ENCODE measurements at places on chromosomes 2 and 18.

GRCh38 chr18:12782521-12782920 is 79.7 kb downstream of the PSMG2 start:
- no peak for DNase-seq

DNA sequence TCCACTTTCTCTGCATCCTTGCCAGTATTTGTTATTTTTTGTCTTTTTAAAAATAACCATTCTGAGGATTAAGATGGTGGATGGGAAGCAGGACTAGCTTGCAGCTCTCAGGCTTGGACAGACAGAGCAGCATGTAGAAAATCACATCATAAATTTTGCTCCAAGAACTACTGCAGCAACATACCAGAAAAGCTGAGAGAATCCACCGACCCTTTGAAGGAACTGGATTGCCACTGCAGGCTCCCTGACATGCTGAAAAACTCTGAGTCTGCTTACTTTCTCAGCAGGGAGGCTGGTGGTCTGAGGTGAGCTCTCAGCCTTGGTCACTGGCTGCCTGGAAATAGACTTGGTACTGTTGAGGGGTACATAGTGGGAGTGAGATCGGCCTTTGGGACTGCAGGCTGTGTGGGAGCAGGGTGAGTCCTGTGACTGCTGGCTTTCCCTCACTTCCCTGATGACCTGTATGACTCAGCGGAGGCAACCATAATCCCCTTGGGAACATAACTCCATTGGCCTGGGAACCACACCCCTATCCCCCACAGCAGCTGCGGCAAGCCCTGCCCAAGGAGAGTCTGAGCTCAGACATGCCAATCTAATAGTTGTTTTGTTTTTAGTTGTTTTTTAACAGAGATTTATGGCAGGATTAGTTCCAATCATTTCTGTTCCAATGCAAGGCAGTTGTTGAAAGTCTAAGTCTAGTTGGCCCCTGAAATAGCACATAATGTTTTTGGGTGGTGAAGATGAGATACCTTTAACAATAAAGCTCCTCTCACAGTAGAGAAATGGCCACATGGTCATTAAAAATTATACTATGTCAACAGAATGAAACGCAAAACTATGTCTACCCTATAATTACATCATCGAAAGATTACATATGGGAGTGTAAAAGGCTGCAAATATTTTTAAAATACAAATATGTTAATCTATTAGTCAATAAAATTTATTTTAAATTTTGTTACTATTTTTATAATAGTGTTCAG is 414.2 kb upstream of the CHAC2 start:
- DNase-seq: no peak

GRCh38 chr2:23844905-23845304 is 82.0 kb downstream of the ATAD2B start:
- DNase-seq: no peak

GRCh38 chr2:240300261-240300821 is 135.1 kb upstream of the GPC1 start:
- DNase-seq: no peak

GRCh38 chr18:44896846-44897245 is 216.2 kb downstream of the SETBP1 start:
- DNase-seq: no peak

- no peak for DNase-seq
These were observed 1453.1 kb upstream of the SLC39A10 start for GRCh38 chr2:194203898-194204297.

DNA sequence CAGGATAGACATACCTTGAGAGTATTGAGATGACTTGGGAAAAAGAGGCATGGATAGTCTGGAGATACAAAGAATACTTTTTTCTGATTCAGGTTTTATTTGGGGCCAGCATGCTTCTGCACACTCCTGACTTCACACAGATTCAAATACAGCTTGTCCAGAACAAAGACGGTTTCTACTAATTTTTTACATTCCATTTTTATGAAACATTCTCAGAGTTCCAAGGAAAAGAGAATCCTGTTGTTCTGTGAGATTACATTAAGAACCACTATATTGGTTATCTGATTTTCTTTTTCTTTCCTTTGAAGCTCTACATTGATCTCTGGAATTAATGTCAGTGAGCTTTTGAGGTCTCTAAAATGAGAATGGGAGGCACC is 41.0 kb downstream of the PTPRM start:
- no peak for DNase-seq

GRCh38 chr2:120396013-120396860 is 50.3 kb downstream of the INHBB start:
- no peak for DNase-seq

DNA sequence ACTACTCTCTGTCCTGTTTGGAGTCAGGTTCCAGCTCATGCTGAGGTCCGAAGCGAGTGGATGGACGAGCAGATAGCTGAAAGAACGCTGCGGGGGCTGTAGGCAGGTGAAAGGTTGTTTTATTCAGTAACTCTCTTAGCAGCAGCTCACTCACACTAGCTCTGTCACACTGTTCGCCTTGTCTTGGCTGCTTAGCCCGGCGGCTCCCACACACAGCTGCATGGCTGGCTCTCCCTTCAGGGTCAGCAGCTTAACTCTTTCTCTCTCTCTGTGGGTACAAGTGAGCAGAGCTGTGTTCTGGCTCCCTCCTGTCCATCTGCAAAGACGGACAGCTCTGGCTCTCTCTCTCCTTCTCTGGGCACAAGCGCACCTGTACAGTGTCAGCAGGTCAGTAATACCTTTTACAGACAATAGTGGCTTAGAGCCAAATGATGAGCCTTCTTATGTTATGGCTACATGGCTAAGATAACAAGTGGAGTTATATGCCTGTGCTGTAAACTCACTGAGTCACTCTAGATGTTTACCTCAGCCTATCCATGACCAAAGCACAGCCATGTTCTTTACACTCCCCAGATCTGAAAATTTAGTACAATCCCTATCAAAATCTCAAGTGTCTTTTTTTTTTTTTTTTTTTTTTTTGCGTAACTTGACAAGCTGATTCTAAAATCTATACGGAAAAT is 149.3 kb downstream of the GALNT1 start:
- DNase-seq: peak; percentile 3

DNA sequence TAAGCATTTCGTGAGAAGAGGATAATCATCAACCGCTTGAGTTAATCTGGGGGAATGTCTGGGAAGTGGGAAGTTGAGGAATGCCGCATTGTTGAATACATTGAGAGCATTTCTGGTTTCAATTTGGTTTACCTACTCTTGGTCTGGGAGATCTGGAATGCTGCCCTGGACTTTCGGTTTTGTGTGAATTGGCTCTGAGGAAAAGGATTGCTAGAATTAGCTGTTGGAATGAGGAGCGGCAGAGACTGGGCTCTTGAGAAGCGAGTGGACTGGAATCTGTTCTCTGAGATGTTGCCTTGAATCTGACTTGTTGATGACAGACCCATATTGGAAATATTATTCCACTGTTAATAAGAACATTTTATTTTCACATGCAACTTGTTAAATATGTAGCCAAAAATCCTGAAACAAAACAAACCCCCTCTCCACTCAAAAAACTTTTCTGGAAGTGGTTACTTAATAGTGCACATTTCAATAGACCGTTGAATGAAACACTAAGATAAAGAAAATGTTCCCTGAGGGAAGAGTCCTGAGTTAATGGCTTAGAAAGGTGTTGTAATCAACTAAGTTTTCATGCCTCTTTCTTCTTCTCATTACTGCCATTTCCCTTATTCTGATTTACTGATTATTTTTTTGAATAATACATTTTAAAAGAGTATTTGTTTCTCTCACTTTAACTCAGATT is 50.8 kb downstream of the PTPRM start:
- no peak for DNase-seq

- peak; percentile 9 for DNase-seq
These were observed 20.5 kb upstream of the KIF1A start for GRCh38 chr2:240840435-240841060.

DNA sequence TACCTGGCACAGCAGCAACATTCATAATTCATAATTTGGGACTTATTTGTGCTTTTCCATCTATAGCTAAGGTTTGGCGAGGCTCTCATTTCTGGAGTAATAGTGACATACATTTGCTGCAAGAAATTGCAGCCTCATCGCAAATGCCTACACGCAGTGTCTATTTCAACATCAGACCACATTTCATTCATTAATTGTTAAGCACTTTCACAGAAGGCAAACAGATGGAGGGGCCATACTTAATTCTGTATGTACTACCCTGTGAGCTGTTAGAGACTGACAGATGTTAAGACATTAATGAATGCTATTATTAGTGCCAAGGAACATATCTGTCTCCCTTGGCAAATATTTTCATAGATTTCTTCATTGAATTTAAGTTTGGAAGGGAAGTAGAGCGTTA is 125.7 kb downstream of the UXS1 start:
- DNase-seq: no peak

GRCh38 chr2:38619458-38620164 is 16.9 kb upstream of the HNRNPLL start:
- peak; percentile 99 for DNase-seq

DNA sequence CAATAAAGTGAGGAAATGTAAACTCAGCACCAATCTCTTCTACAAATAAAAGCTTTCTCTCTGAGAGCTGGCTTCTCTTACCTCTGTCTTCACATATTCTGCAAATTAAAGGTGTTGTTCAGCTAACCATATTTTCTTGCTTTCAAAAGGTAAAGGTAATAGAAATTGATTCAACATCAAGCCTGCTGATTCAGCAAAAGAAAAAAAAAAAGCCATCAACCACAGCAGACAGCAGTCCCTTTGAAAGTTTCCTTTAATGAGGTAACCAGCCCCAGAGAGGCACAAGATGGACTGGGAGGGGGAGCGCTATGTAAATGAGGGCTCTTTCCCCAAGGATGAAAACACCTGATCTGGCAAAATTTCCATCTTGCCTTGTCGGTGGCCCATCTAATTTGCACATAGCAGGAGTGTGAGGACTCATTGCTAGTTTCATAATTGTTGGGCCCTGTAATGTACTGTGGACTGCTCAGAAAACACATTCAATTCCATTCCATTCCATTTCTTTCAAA is 154.9 kb upstream of the SOX11 start:
- DNase-seq: no peak

- DNase-seq: peak; percentile 54
These were observed 14.5 kb upstream of the SULT1C4 start for GRCh38 chr2:108363024-108363907.

GRCh38 chr2:66813525-66813924 is 378.6 kb downstream of the MEIS1 start:
- DNase-seq: no peak

DNA sequence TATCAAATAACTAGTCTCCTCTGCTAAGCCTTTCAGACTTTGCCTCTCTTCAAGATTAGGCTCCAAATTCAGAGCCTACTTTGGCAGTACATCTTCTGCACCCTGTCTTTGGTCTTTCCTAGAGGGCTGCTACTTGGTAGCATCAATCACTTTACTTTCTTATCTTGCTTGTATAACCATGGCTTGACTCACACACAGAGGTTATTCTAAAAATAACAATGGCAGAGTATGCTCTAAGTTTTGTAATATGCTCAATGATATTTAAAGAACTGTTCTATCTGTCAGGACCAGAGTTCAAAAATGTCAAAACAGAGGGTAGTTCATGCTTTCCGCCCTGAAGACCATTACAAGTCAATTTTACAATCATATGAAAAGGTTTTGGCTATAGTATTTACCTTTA is 27.7 kb downstream of the THOC1 start:
- DNase-seq: no peak

GRCh38 chr2:28423856-28424605 is 31.4 kb downstream of the FOSL2 start:
- peak; percentile 65 for DNase-seq

GRCh38 chr2:55232863-55233657 is 572 bp downstream of the RPS27A start:
- DNase-seq: no peak

GRCh38 chr2:191187105-191187829 is 36.5 kb upstream of the STAT4 start:
- no peak for DNase-seq

- DNase-seq: no peak
These were observed 26.8 kb downstream of the ITM2C start for GRCh38 chr2:230891509-230891908.

GRCh38 chr2:190986221-190986953 is 27.6 kb downstream of the STAT1 start:
- no peak for DNase-seq

DNA sequence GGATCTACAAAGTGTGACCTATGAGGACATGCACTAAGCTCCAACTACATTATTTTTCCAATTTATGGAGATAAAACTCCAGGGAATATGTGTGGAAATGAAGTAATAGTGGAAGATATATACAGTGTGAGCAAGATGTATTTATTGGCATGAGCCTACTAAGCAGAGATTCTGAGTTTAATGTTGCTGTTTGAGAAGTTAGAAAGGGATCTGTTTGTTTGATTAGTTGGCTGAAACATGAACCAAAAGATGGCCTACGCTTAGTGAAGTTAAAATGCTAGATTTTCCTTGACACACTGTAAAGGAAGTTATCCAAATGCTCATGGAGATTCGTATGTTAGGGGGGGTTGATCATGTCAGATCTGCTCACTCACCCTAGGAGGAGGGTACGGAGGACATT is 621.7 kb downstream of the TMEM182 start:
- no peak for DNase-seq

GRCh38 chr2:60550178-60550983 is 3.1 kb downstream of the BCL11A start:
- DNase-seq: peak; percentile 77

GRCh38 chr2:232235716-232236115 is 142.8 kb upstream of the ALPP start:
- DNase-seq: peak; percentile 37

DNA sequence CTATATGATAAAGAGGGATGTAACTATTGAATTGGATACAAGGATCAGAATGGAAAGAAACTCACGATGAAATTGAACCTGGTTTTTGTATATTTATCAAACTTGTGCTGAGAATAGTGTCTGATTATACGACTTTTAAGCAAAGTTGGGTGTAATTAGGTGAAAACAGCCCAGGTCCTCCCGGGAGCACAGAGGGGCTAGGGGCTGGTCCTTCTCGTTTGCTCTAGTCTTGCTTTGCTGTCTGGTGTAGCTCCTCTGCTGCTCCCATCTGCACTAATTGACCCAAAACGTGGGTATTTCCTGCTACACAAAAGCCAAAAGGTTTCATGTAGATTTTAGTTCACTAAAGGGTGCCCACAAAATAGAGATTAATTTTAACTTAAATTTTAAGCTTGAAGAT is 58.7 kb downstream of the HK2 start:
- no peak for DNase-seq

- DNase-seq: no peak
These were observed 164.6 kb downstream of the RTP5 start for GRCh38 chr2:242034138-242034537.

- no peak for DNase-seq
These were observed 633 bp upstream of the ARMC9 start for GRCh38 chr2:231197706-231198290.

- no peak for DNase-seq
These were observed 366.4 kb upstream of the CDH20 start for GRCh38 chr18:60966876-60967275.

GRCh38 chr18:79353267-79353666 is 42.5 kb upstream of the NFATC1 start:
- no peak for DNase-seq

- no peak for DNase-seq
These were observed 151.7 kb downstream of the GBX2 start for GRCh38 chr2:236016496-236016895.

DNA sequence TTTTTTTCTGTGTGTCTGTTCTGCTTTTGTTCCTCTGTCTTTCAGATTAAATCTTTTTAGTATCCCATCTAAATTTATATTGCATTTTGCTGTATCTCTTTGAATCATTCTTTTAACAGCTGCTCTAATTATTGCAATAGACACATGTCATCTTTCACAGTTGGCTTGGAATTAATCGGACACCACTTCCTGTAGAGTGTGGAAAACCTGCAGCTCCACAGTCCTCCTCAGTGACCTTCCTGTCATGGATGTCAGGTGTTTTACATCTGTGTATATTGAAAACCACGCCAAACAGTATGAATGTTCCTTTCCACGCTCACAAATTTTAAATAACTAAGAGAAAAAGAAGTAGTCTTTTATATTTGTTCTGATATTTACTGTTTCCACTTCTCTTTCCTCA is 135.3 kb downstream of the PXDN start:
- no peak for DNase-seq

Measured in MV-4-11 (cell line).